A549 treated with CpdA at 1 μM for 4 hours (cell line): ENCODE measurements at places on chromosomes 7 and 10. TPM values are rescaled to one million over a fixed set of nuclear protein-coding genes. Genes with fewer than 3 reads are reported as not detected.

Gene MRC1
- total RNA-seq, result 0.02 to 0.03 TPM (median 0.02 TPM) in 4 of 5 replicates, not detected in the other

Gene LRRC18
- total RNA-seq, result not detected in 5 replicates

Gene FFAR4
- total RNA-seq, result 0.16 to 0.27 TPM (median 0.18 TPM) in 5 replicates

Gene ZNF107
- total RNA-seq, result 2.3 to 3.9 TPM (median 2.6 TPM) in 5 replicates

Gene DOCK4
- total RNA-seq, result 4.1 to 7.4 TPM (median 5.6 TPM) in 5 replicates

Gene C7orf57
- total RNA-seq, result 0.26 to 0.61 TPM (median 0.37 TPM) in 5 replicates

Gene BTAF1
- 10.0 to 14.2 TPM (median 13.2 TPM) in 5 replicates for total RNA-seq

Gene CRHR2
- total RNA-seq, result 0.03 TPM in 1 of 5 replicates, not detected in the others

Gene SORBS1
- 0.56 to 0.91 TPM (median 0.58 TPM) in 5 replicates for total RNA-seq

Gene EN2
- 0.54 to 1.1 TPM (median 0.93 TPM) in 5 replicates for total RNA-seq

Gene CTAGE8
- 0.03 to 0.08 TPM in 2 of 5 replicates, not detected in the others for total RNA-seq
